MV-4-11 (cell line): ENCODE measurements at places on chromosomes 5 and 9.

DNA sequence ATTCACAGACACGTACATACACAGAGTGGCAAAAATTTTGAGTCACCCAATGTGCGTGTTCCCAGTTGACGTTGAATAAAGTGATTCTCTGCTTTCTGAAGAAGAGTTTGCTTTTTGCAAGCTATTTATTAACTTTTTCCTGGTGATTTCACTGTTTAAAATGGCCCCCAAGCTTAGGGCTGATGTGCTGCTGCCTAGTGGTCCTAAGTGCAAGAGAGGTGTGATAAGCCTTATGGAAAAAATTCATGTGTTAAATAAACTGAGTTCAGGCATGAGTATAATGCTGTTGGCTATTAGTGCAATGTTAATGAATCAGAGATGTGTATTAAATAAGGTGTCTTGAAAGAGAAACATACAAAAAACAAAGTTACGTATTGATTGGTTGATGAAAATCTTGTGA lies 16.9 kb downstream of the CSNK1G3 start:
- DNase-seq: no peak

DNA sequence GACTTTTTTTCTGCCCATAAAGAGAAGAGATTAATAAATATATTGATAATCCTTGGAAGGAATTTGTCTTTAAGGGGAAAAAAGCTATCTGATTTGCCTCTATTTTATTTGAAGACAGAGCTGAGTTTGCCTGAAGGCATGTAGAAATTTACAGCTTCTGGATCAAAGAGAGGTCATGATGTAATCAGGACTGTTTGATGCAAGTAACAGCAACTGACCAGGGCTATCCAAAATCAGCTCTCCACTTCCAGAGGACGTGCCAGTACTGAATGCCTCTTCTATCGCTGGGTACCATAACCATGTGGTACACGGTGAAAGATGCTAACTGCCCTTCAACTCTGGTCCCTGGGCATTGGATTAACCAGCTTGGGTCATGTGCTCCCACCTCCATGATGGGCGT lies 90.6 kb downstream of the ZFAND5 start:
- no peak for DNase-seq

DNA sequence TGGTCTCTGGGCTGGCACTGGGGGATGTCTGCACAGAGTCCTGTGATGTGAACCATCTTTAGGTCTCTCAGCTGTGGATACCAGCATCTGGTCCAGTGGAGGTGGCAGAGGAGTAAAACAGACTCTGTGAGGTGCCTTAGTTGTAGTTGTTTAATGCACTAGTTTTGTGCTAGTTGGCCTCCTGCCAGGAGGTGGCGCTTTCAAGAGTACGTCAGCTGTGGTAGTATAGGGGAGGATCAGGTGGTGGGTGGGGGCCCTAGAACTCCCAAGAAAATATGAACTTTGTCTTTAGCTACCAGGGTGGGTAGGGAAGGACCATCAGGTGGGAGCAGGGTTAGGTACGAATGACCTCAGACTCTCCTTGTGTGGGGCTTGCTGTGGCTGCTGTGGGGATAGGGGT lies 197.1 kb downstream of the TMC1 start:
- no peak for DNase-seq

GRCh38 chr9:89319015-89319905 lies 960 bp downstream of the SECISBP2 start:
- no peak for DNase-seq

DNA sequence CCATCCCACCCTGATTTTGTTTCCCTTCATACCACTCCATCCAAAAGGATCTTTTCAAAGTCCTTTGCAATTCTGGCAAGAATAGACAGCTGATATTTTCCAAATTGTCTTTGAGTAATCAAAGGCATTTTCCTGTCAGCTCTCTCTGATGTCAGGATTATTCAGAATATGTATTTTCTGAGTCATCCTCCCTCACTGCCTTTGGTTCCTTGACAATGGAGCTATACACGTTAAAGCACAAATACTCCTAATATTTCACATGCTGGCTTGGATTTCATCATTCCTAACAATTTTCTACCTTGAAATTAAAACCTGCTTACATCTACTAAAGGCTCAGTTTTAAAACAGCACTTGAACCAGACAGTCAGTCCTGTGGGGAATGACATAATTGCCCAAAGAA lies 379.4 kb downstream of the GADD45G start:
- DNase-seq: no peak

DNA sequence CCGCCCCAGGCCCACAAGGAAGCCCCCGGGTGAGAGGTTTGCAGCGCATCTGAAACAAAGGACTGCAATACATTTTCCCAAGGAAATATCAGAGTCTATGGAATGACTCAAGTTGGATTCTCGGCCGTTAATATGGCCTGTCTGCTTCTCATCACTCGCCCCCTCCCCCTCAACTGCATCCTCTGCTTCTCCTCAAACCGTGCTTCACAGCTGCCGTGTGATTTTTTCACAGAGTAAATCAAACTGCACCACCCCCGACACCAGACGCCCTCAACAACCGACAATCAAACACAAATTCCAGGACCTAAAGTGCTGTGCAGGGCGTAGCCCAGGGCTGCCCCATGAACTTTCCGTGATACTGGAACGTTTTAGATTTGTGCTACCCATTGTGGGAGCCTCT lies 176.9 kb downstream of the ROR2 start:
- DNase-seq: no peak

- no peak for DNase-seq
Observed at GRCh38 chr9:73357607-73358006, 205.9 kb downstream of the ANXA1 start.

GRCh38 chr9:111712369-111712768 lies 51.0 kb downstream of the GNG10 start:
- no peak for DNase-seq

GRCh38 chr9:111440226-111440625 lies 44.0 kb downstream of the ECPAS start:
- DNase-seq: no peak

DNA sequence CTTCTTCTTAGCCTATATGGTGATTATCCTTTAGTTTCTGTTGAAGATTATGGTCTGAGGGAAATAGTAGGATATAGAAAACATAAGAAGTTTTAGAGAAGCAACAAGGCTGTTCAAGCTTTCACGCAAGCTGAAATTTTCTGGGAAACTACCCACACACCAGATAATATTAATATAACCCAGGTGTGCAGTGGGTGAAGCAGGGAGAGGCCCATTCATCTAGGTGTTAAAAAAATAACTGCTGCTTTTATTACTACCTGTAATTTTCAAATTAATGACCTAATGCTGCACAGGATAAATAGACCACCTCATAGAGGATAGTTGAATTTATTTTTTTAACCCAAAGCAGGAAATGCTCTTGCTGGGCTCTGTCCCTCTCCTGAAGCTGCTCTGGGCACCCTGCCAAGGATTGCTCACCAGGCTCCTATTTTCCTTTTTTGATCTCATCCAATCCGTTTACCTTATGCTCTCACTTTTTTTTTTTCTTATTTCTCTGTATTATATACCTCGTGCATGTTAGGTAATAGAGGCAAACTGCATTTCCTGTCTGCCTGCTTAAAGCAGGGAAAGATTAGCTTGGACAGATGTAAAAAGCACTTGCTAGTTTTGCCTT lies 124.3 kb upstream of the SLC12A2 start:
- DNase-seq: no peak

DNA sequence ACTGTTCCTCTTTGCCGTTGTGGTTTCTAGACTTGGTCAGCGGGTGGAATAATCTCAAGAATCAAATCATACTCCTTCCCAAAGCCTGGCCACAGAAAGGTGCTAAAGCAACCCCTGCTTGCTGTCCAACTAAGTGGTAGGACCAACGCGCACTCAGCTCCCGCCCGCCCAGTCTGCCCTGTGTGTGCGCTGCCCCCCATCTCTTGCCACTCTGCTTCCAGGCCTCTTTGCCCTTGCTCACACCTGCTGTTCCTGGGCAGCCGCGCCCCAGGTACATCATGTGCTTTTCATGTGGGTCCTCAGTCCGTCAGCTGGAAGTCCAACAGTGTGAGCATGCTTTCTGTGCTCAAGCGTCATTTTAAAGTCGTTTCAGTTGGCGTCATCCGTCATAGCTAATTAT lies 65.5 kb downstream of the SYK start:
- DNase-seq: no peak

DNA sequence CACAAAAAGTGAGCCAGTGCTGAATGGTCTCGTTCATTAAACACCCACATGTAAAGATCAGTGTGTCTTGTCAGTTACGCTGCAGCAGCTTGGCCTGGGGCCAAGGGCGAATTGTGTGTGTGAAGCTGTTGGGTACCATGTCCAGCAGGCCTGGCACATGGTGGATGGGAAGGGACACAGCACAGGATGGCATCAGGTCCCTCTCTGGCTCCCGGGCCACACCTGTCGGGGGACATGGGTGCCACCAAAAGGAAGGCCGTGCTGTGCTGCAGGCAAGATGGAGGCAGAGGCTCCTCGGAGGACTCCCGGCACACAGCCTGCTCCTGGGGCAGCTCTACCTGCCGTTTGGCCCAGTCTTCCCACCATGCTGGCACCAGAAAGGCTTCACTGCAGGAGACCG lies 32.0 kb downstream of the NKD2 start:
- DNase-seq: no peak

DNA sequence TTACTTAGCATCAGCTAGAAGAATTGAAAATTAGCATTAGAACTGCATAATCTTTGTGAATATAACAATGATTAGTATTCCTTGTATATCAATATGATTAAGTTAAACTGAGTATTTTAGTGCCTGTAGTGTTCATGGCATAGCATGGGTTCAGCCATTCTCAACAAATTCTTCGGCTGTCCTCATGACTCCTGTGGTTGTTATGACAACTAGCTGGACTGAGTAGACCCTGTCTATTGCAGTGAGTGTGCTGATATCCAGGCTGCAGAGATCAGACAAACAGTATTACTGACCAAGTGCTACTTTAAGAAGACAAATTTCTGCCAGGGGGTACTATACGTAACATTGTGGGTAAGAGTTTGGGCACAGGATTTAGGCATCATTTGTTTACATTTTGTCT lies 125.9 kb downstream of the NUDT12 start:
- DNase-seq: no peak

DNA sequence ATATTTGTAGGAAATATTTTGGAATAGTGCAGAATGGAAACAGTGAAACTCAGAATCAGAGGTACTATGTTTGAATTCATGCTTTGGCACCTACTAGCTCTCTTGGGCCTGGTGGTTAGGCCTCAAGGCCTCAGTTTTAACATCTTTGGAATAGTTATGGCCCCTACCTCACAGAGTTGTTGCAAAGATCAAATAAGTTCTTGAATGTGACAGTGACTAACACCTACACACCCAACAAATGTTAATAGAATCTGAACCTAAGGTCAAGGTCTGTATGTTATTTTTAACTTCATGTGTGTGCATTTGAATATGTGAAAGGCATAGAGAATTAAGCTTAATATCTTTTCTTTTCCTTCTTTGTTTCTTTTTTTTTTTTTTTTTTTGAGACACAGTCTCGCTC lies 87.3 kb downstream of the SLC44A1 start:
- DNase-seq: no peak

DNA sequence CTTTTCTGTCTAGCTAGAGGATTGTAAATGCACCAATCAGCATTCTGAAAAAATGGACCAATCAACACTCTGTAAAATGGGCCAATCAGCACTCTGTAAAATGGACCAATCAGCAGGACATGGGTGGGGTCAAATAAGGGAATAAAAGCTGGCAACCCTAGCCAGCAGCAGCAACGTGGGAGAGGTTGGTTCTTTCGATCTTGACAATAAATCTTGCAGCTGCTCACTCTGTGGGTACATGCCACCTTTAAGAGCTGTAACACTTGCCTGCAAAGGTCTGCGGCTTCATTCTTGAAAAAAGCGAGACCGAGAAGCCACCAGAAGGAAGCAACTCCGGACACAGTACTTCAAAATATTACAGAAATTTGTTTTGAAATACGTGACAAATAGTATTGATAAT lies 424.6 kb upstream of the CDH9 start:
- DNase-seq: no peak

DNA sequence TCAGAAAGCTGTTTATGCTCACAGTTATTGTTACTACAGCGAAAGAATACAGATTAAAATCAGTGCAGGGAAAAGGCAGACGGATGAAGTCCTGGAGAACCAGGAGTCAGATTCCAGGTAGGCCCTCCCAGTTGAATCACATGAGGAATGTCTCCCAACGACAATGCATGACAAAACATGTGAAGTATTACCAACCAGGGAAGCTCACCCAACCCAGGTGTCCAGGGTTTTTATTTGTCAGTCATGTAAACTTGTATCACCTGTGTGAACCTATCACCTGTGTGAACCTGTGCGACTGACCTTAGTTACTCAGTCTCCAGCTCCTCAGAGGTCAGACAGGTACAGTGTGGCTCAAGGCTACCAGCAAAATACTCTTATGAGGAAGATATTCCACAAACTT lies 63.9 kb downstream of the KIAA1958 start:
- DNase-seq: no peak

DNA sequence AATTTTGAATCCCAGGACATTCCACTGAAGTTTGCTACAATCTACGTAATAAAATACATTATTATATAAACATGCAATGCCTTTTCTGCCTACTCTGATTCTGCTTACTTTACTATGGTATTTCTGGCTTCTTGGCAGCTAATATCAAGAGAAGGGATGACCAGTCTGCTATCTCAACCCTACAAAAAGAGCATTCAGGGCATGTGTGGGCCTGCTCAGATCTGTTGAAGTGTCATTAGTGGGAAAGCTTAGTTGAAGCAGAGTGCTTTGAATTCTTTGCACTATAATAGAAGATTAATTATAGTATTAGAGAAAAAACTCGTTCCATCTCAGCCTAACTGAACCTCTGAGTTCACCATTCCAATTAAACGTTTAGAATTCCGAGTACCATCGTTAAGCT lies 339.5 kb upstream of the ISL1 start:
- DNase-seq: no peak

- no peak for DNase-seq
Observed at GRCh38 chr9:18756712-18757125, 276.3 kb downstream of the SAXO1 start.

DNA sequence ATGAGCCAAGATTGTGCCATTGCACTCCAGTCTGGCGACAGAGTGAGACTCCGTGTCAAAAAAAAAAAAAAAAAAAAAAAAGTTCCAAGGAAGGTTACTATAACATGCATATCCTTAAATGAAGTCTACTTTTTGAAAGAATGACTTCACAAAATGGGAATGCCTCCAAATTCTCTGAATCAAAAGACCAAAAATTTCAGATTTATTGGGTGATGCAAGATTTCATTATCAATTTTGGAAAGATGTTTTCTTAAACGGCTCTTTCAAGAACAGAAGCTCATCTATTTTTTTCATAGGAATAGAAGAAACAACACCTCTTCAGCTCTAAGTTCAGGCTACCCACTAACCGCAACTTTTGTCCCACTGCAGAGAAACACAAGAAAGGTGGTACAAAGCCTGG lies 69.9 kb downstream of the AUH start:
- no peak for DNase-seq

GRCh38 chr5:154712518-154713437 lies 42.4 kb upstream of the LARP1 start:
- DNase-seq: no peak
